ENCODE measurements at places on chromosomes 1 and 21. TPM values are rescaled to one million over a fixed set of nuclear protein-coding genes. Genes with fewer than 3 reads are reported as not detected.

FMO1 gene
- total RNA-seq: under 0.01 TPM

TMEM125 gene
- total RNA-seq: not detected

CA6 gene
- not detected for total RNA-seq

KLHL21 gene
- total RNA-seq: 49.0 TPM

AMY2A gene
- total RNA-seq: not detected

FAM163A gene
- under 0.01 TPM for total RNA-seq

LAMB3 gene
- 3.9 TPM for total RNA-seq

KHDRBS1 gene
- total RNA-seq: 50.3 TPM

TMEM52 gene
- total RNA-seq: 0.43 TPM

SORT1 gene
- 41.9 TPM for total RNA-seq

GRCh38 chr1:6546326-6546725, 8.0 kb downstream of the NOL9 start:
- no peak for DNase-seq

DNA sequence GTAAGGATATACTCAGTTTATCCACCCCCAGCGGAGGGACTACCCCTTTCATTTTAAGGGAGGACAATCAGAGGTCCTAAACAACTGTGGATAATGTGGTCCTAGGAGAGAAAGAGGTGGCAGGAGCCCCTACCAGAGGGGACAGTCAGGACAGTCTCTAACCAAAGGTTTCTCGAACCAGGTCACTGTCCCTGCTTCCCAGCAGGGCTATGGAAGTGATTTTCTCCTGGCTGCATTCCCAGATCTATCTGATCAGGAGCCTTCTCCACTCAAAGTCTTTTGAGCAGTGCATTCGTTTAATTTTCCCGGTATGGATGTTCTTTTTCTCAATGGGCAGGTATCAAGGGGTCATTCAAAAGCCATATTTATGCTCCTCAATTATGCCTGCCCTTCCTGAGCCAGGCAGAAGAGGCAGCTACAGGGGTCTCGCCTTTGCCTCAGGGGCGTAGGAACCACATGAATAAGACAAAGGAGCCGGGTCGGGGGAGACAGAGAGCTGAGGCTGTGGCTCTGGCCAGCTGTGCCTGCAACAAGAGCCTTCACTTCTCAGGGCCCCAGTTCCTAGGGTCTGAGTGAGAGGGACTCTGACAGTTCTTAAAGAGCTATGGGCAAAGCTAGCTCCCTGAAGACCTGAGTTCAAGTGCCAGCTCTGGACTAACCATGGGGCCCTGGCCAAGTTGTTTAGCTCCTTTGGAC, 62.5 kb upstream of the DMRTB1 start:
- no peak for DNase-seq

GRCh38 chr21:46180778-46181391, 3.4 kb downstream of the SPATC1L start:
- DNase-seq: no peak

DNA sequence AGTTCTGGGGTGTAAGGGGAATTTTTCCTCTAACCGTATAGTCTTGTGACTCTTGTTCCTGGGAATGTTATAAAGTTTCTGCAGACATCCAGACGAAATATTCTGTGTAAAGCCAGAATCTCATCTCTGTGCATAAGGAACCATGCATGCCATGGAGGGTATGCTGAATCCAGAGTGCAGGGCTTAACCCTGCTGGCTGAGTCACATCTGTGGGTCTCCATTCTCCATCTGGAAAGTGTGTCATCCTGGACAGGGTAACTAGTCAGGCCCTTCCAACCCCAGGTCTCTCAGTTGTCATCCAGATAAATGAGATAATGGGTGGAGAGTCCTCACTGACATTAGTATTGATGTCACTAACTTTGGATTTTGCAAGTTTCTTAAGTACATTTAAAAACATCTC, 48.8 kb downstream of the ATP5PO start:
- no peak for DNase-seq

GRCh38 chr1:72117621-72118020, 164.7 kb downstream of the NEGR1 start:
- DNase-seq: no peak

GRCh38 chr21:18931237-18931636, 527.7 kb upstream of the TMPRSS15 start:
- no peak for DNase-seq

GRCh38 chr1:89904219-89904980, 83.6 kb downstream of the LRRC8D start:
- DNase-seq: no peak

- DNase-seq: no peak
Observed at GRCh38 chr1:234000557-234001041, 96.1 kb downstream of the SLC35F3 start.

DNA sequence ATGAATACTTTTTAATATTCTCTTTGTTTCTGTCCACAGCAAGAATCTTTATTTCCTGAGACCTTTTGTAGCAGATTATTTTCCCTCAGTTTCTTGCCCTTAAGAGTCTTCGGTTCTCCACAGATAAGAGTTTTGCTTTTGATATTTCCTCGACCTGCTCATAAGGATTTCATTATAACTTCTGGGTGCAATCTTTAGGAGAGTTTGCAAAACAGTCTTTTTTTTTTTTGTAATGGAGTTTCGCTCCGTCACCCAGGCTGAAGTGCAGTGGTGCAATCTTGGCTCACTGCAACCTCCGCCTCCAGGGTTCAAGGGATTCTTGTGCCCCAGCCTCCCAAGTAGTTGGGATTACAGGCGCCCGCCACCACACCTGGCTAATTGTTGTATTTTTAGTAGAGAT, 10.1 kb upstream of the UBE4B start:
- DNase-seq: no peak

DNA sequence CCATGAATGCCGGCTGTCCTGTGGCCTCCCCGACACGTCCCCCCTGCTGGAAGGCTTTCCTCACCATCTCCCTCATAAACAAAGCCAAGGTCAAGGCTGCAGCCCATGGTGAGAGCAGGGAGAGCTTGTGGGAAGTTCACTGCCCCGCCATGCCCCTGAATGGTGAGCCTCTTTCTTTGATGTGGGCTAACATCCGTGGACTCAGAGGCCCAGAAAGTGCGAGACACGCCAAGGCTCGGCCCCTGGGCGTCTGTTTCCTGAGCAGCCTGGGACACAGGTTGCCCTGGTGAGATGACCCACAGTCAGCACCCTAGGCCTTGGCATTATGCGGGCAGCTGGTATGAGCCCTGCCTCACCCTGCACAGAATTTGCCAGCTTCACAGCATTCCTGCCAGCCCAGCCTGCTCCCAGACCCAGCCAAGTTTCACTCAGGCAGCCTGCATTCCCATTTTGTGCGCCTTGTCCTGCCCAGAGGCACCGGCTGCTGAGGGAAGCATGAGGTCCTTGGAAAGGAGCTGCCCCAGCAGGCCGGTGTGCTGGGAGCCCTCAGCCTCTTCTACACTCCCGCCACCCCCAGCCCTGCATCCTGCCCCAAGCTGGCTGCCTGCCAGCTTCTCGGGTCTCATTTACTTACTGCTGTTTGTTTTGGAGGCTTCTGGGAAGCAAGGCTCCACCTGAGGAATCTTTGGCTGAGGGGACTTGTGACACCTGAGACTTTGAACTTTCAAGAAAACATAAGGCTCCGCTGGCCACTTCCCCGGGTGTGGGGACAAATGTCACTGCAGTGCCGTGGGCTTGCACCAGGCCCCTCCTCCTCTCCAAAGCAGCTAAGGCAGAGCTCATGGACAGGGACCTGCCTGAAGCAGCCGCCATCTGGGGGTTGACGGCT, 31.9 kb downstream of the NEK2 start:
- no peak for DNase-seq

- DNase-seq: peak; percentile 87
Observed at GRCh38 chr1:32066489-32066873, 6.3 kb upstream of the TMEM39B start.

DNA sequence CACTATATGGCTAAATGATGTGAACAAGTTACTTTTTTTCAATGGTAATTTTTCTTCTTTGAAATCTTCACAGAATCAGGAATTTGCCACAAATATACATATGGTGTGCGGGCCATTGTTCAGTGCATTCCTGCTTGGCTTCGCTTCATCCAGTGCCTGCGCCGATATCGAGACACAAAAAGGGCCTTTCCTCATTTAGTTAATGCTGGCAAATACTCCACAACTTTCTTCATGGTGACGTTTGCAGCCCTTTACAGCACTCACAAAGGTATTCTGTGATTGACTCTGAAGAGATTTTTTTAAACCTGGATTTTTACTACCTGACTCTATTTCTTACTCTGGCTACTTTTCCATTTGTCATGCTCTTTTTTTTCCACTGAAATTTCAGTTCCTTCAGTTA, 76.2 kb upstream of the KIAA1614 start:
- DNase-seq: no peak

DNA sequence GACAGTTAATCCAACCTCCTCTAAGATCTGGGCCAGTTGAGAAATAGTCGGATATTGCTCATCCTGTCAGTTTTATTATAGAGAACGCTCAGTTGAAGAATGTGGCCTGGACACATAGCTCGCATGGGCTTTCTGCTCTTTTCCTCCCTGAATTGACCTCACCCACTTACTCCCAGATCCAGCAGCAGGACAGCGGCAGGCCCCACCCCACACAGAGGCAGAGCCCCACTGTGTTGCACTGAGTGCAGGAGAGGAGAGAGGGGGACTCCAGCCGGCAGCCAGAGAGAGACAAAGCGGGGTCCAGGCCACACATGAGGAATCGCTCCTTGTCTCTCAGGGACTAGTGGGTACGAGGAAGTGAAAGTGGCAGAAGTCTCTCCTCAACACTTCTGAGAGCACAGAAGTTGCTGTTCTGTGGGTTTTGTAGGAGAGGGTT, 78.6 kb downstream of the LAMC1 start:
- peak; percentile 91 for DNase-seq

GRCh38 chr1:88773540-88774150, 89.6 kb downstream of the PKN2 start:
- DNase-seq: peak; percentile 33

DNA sequence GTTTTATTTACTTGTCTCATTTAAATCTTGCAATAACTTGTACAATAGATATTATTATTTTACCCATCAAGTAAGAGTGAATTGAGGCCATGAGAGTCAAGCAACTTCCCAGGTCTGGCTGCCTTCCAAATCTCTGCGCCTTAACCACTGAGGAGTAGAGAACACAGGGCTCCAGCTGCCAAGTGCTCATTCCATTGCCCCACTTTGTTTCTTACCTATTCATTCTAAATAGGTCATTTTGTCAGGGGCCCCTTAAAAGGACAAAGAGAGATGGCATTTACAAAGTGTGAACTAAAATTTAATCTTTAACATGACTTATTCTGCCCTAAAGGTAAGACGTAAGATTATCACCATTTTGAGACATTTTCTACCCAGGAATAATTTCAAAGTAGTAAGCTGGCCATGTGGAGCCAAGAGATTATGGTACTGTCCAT, 3.5 kb downstream of the PPP1R15B start:
- peak; percentile 71 for DNase-seq

GRCh38 chr1:232894436-232894835, 56.0 kb upstream of the NTPCR start:
- DNase-seq: no peak

GRCh38 chr1:46691997-46692790, 20.5 kb downstream of the TEX38 start:
- peak; percentile 10 for DNase-seq

DNA sequence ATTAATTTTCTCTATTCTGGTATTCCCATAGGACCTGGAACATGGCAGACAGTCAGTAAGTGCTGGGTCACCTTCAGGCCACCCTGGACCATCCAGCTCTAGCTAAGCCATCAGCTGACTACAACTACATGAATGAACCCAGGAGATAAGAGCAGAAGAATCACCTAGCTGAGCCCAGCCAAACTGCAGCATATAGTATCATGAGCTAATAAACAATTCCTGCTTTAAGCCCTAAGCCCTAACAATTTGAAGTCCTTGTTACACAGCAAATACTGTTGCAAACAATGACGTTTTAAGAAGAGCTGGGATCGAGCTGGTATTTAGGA, 14.2 kb upstream of the CITED4 start:
- no peak for DNase-seq

- DNase-seq: no peak
Observed at GRCh38 chr1:224739303-224739996, 123.3 kb downstream of the CNIH3 start.

DNA sequence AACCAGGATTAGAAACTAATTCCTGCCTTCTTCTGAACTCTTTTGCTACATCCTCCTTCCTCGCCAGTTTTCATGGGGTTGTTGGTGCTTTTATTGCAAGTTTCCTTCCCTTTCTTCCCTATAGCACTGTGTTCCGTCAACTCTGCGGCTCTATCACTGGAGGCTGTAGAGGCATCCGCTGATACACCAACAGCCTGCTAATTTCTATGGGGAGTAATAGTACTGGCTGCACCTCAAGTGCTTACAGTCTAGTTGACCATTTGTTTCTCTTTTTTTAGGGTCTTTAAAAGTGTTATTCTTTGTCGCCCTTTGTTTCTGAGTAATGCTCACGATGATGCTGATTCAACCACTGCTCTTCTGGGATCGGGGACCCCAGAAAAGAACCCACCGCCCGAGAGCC, 746 bp downstream of the MIS18A start:
- peak; percentile 12 for DNase-seq

- DNase-seq: peak; percentile 16
Observed at GRCh38 chr1:167291539-167292185, 71.0 kb downstream of the POU2F1 start.

DNA sequence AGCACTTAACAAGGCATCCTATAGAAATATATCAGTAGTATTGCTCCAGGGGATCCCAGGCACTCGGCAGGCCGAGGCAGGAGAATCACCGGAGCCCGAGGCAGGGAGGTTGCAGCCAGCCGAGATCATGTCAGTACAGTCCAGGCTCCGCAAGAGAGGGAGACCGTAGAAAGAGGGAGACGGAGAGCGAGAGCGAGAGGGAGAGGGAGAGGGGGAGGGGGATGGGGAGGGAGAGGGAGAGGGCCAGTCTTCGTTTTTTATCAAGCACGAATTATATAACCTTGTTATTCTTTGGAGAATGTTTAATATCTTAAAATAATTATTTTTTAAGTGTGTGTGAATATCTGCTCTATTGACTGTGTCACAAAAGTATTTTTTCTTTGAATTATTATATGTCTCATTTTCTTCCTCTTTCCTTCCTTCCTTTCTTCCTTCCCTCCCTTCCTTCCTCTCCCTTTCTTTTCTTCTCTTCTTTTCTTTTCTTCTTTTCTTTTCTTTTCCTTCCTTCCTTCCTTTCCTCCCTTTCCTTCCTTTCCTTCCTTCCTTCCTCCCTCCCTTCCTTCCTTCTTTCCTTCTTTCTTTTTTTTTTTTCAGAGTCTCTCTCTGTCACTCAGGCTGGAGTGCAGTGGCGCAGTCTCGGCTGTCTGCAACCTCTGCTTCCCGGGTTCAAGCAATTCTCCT, 233.7 kb downstream of the SRGAP2C start:
- peak; percentile 2 for DNase-seq

DNA sequence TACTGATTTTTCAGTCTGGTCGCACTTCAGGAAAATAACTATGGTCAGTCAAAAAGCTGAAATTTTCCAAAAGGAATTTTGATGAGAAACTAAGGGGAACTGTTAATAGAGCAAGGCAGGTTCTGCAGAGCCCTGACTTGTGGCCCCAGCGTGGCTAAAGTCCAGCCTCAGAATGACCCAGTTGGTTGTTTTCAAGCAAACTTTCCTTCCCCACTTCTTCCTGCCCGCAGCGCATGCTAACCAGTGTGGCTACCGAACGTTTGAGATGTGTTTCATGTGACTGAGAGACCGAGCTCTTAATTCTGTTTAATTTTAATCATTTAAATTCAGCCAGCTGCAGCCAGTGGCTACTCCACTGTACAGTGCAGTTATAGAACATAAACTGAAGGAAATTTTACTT, 6.2 kb upstream of the IL10RB start:
- no peak for DNase-seq
